ENCODE measurements at places on chromosomes 7 and 10. TPM values are rescaled to one million over a fixed set of nuclear protein-coding genes. Genes with fewer than 3 reads are reported as not detected.

GRCh38 chr10:98394851-98395440, 20.0 kb downstream of the PYROXD2 start:
- DNase-seq: no peak

GRCh38 chr7:24959735-24960485, 20.1 kb downstream of the OSBPL3 start:
- no peak for DNase-seq

GRCh38 chr10:125609859-125610258, 73.1 kb downstream of the TEX36 start:
- DNase-seq: no peak

DNA sequence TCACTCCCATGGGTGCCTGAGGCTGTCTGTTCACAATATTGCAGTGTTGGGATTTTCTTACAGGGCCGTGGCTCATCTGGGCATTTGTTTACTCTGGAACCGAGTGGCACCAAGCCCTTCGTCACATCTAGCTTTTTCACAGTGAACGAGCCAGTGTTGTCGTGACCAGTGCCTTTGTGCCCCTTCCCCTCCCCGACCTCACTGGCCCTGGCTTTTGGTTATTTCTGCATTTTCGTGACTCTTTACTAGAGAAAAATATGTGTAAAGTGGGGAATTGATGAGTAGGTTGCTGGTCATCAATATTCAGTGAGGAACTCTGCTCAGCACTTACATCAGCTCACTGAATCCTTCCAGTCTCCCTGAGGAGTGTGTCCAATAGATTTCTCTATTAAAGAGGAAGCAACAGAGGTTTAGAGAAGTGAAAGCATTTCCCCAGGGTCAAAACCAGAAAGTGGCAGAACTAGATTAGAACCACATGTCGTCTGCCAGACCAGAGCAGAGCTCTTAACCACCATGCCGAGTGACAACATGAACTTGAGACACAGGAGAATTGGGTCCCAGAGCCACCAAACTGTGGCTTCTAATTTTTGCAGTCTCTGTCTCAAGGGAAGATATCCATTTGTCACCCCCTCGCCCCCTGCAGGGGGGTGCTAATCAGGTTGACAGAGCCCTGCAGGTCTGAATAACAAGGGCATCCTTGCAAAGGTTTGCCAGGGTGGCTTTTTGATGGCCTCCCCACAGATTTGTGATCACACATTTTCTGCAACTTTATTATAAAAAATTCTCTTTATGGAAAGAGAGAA, 125.3 kb downstream of the CHN2 start:
- no peak for DNase-seq

- no peak for DNase-seq
Measured at GRCh38 chr10:132279873-132280645, 27.7 kb downstream of the STK32C start.

Gene EPHA1
- total RNA-seq: 39.6 TPM

Gene CLRN3
- 25.1 TPM for total RNA-seq

DNA sequence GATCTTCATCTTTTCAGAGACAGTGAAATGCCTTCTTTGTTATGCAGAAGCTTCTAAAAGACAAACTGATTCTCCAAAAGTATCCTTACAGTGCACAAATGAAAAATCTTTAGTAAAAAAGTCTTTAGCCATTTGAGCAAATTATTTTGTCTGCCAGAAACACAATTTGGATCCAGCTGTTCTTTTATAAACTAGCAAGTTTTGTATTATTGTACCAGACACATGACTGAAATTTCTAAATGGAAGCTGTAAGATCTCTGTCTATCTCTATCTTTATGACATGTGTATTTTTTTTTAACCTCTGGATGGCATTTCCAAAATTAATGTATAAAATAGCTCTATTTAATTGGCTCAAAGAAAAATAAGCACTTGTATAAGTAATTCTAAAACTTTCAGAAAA, 68.3 kb downstream of the VIPR2 start:
- no peak for DNase-seq

- DNase-seq: no peak
Measured at GRCh38 chr7:14637968-14638367, 264.6 kb downstream of the DGKB start.

DNA sequence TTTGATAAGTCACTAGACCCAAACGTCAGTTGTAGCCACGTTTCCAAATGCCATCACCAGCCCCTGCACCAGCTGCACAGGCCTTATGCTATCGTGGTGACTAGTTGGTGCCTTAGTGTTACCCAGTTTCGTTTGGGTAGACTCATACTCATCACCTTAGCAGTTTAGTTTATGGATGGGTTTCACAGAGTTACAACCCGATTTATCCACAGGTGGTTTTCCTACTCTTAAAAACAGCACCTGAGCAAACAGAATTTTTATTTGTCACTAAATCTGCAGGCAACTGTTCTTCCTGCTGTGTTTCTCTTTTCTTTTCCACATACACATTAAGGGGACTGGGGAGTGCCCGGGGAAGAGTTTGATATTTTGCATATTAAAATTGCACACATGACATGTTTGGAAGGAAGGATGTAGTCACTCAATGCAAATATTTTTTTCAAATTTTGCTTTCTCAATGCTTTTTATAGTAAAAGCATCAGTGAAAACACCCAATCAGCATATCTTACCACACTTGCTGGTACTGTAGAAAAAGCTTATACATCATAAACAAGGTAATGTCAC, 41.6 kb downstream of the PDSS1 start:
- no peak for DNase-seq

Gene GNA12
- total RNA-seq: 16.2 TPM

Gene CASP7
- 12.4 TPM for total RNA-seq

Gene NUTM2B
- total RNA-seq: 0.40 TPM

- DNase-seq: no peak
Measured at GRCh38 chr10:24950439-24950838, 2.0 kb downstream of the PRTFDC1 start.

Measured in left lobe of liver (tissue), 2 donors.